Stimulated activated CD8-positive, alpha-beta memory T cell treated with anti-CD3 and anti-CD28 coated beads, Interleukin-4, amount 100 ng/mL, for 4 hours (primary cell): ENCODE measurements at places on chromosomes 12 and 14.

GRCh38 chr12:54216797-54217661 is 28.2 kb upstream of the SMUG1 start:
- DNase-seq = peak; percentile 68

- DNase-seq = no peak
Measured at GRCh38 chr12:10957741-10958140, 18.7 kb upstream of the TAS2R14 start.

- DNase-seq = no peak
Measured at GRCh38 chr14:75088566-75089373, 19.3 kb downstream of the ZC2HC1C start.

- no peak for DNase-seq
Measured at GRCh38 chr14:40414386-40414785, 982.2 kb upstream of the FBXO33 start.

- DNase-seq = no peak
Measured at GRCh38 chr12:105457026-105457425, 126.5 kb downstream of the C12orf75 start.

DNA sequence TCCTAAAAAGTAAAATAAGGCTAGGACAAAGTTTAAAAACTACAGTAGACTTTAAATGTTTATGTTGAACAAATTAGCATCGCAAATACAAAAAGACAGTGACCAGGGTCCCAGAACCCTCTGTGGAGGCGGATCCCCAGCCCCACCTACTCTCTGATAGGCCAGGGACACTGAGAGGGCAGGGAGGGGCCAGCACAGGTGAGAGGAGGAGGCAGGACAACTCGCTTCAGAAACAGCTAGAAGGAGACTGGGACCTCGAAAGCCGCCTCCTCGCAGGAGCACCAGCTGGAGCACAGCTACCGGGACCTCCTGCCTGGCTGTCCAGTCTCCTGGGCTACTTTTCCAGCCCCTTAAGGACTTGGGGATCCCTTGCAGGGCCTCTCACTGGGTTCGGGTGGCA is 992 bp downstream of the DNAH10 start:
- no peak for DNase-seq

GRCh38 chr14:91573894-91574837 is 64.1 kb upstream of the PPP4R3A start:
- peak; percentile 92 for DNase-seq

GRCh38 chr12:29737644-29738043 is 46.1 kb downstream of the TMTC1 start:
- no peak for DNase-seq

GRCh38 chr12:92546259-92546634 is 156.5 kb upstream of the PLEKHG7 start:
- no peak for DNase-seq

GRCh38 chr12:118060301-118061010 is 523 bp downstream of the WSB2 start:
- DNase-seq = no peak

GRCh38 chr14:55720796-55721195 is 140.8 kb downstream of the KTN1 start:
- DNase-seq = no peak

DNA sequence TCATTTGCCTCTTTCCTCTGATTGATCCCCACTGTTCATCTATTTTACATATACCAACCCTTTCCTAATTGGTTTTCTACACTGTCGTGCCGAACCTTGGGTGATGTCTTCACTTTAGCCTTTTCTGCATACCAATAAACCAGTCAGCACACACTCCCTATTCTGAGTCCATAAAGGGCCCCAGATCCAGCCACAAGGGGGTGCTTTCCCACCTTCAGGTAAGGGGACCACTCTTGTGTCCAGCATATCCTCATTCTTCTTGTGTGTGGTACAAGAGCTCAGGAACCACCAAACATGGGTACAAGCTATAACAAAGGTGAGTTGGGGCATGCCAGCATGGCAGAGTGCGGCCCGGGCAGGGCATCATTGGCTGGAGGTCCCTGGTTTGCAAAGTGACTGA is 859.8 kb downstream of the FSCB start:
- DNase-seq = no peak

GRCh38 chr12:52213564-52214420 is 19.3 kb upstream of the KRT7 start:
- DNase-seq = no peak

DNA sequence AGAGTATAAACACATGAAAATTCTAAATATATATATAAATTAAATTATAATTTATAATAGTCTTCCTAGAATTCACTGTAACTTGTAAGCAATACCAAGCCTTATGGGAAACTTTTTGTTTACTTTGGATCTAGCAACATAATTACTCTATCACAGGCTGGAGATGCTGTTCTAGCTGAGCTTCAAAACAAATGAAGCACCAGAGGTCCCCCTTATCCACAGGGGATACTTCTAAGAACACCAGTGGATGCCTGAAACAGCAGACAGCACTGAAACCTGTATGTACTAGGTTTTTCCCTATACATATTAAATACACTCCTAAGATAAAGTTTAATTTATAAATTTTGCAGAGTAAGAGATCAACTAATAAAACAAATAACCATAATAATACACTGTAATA is 96.6 kb downstream of the CDK17 start:
- DNase-seq = no peak

GRCh38 chr14:51396222-51396815 is 156.3 kb downstream of the TMX1 start:
- DNase-seq = no peak
